ENCODE measurements at places on chromosomes 6 and 20. TPM values are rescaled to one million over a fixed set of nuclear protein-coding genes. Genes with fewer than 3 reads are reported as not detected.

DNA sequence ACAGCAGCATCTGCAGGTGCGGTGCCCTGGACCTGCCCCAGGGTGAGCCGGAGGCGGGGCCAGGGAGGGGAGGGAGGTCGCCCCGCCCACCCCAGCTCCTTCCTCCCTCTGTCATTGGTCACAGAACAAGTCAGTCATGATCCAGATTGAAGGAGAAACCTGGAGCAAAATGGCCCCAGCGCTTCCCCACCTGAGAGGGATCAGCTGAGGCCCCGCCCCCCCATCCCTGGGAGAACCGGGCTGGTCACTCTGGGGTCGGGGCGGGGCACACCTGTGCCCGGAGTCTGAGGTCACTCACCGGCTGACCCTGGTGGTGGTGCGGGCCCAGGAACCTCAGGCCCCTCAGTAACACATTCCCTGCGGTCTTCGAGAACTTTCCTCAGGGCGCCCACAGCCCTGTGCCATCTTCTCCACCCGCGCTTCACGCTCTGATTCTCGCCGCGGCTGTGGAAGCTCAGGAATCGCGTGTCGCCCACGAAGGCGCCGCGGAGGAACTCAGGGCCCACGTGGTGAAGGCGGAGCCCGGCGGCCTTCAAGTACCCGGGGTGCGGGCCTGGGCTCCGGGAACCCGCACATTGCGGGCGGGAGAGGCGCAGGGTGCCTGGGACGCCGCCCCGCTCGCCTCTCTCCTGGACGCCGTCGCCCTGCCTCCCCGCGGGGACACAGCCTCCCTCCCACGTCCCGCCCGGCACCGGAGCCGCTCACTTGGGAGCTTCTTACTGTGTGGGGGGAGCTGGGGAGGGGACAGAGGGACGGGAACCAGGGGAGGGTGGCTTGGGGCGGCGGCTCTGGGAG lies 36.4 kb upstream of the HLA-C start:
- no peak for DNase-seq

- no peak for DNase-seq
Observed at GRCh38 chr20:33370291-33370690, 31.0 kb downstream of the CDK5RAP1 start.

TCP11 gene
- 0.27 TPM for polyA plus RNA-seq

MEA1 gene
- polyA plus RNA-seq = 39.6 TPM

- no peak for DNase-seq
Observed at GRCh38 chr6:109284675-109285074, 97.6 kb downstream of the CD164 start.

DNA sequence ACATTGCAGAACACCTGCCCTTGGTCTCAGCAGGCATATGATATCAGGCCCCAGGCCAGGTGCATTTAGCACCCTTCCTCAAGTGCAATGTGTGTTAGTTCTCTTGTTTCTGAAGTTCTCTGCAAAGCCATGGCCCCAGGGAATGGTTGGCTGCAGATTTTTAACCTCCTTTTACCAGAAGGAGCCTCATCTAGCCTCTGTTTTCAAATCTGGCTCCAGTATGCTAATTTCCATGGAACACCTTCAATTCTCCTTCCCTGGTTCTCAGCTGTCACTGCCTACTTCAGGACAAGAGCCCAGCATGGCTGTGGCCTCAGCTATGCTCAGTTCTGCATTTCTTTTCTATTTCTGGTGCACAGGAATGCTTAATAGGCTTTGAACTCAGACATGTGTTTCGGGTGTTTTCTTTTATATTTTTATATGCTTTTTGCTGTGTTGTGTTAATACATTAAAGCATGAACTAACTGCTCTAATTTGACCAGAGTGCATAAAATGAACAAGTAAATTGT lies 51.6 kb upstream of the OGFRL1 start:
- no peak for DNase-seq

GRCh38 chr20:36097337-36098151 lies 57.0 kb upstream of the EPB41L1 start:
- DNase-seq = no peak

GRM1 gene
- polyA plus RNA-seq = not detected

DNA sequence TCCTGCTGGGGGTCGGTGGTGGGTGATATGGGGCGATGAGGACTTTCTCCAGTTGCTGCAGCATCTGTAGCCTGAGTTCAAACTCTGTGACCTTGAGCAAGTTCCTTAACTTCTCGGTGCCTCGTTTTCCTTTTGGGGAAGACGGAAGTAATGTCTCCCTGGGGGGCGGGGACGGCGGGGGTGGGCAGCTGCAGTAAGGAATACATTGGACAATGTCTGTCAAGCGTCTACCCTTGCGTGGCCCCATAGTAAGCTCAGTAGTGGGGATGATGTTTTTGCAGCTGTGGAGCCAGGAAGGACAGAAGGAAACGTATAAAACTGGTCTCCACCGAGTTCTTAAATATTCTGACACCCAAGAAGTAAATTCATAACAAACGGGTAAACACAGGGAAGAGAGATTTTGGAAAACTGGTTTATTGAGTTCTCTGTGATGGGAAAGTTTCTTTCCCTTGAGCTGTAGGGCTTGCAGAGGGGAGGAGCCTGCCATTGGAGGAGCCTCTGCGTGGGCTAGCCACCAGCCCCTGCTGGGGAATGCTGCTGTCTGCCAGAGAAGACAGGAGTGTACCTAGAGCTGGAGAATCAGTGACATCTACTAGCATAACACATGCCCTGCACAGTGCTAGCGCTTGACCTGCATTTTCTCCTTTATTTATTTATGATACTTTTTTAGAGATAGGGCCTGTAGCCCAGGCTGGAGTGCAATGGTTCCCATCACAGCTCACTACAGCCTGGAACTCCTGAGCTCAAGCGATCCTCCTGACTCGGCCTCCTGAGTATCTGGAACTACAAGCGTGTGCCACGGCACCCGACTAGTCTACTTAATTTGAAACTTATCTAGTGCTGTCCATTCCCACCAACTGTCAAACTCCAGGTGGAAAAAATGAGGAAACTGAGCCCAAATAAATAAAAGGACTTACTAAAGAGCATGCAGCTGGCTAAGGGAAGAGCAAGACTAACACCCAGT lies 1.2 kb upstream of the ACSS1 start:
- DNase-seq = no peak

- no peak for DNase-seq
Observed at GRCh38 chr6:27642744-27643456, 170.0 kb upstream of the ZNF184 start.

GJA10 gene
- not detected for polyA plus RNA-seq

- DNase-seq = no peak
Observed at GRCh38 chr6:34235307-34236130, 1.2 kb upstream of the HMGA1 start.

DNA sequence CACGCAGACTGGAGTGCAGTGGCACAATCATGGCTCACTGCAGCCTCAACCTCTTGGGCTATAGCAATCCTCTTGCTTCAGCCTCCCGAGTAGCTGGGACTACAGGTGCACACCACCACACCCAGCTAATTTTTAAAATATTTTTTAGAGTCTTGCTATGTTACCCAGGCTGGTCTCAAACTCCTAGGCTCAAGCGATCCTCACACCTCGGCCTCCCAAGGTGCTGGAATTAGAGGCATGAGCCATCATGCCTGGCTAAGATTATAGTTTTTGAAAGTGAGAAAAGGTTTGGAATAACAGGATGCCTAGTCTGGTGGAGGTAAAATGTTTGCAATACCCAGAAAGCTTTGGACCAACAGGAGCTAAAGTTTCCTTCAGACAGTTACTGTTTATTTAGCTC lies 23.4 kb downstream of the GCM1 start:
- no peak for DNase-seq

CABLES2 gene
- 4.4 TPM for polyA plus RNA-seq

GRCh38 chr6:169320013-169320412 lies 66.4 kb upstream of the THBS2 start:
- DNase-seq = no peak

GRCh38 chr6:42808492-42809483 lies 26.9 kb downstream of the BICRAL start:
- no peak for DNase-seq

- DNase-seq = no peak
Observed at GRCh38 chr20:41505184-41505583, 113.0 kb downstream of the CHD6 start.

RAMACL gene
- polyA plus RNA-seq = 0.16 TPM

DNA sequence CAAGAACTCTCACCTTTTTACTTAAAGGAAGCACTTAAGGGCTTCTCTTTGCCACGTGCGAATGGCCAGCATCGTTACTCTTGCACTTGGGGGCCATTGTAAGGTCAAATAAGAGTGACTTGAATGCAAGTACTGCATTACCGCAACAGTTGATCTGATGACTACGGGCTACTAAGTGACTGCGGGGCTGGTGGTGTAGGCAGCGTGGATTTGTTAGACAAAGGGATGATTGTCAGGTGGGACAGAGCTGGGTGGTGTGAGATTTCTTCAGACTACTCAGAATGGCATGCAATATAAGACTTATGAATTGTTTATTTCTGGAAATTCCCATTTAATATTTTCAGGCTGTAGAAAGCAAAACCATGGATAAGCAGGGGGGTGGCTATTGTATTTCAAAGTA lies 199.7 kb upstream of the UST start:
- no peak for DNase-seq

- DNase-seq = no peak
Observed at GRCh38 chr6:99130897-99131873, 183.4 kb upstream of the FBXL4 start.

GRCh38 chr6:22236626-22237414 lies 60.0 kb downstream of the PRL start:
- DNase-seq = no peak

DNA sequence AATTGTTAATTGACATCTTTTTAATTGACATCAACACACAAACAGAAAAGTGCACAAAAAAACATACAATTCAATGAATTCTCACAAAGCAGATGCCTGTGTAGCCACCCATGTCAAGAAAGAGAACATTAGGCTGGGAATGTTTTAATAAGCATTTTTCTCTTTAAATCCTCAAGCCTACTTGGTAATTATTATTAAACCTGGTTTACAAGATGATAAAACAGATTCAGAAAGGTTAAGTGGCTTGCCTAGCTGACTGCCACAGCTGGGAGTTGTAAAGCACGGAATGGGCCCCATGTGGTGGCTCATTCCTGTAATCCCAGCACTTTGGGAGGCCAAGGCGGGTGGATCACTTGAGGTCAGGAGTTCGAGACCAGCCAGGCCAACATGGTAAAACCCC lies 90.0 kb upstream of the AKAP12 start:
- DNase-seq = no peak

- DNase-seq = peak; percentile 70
Observed at GRCh38 chr6:126546541-126547120, 206.7 kb downstream of the CENPW start.

DNA sequence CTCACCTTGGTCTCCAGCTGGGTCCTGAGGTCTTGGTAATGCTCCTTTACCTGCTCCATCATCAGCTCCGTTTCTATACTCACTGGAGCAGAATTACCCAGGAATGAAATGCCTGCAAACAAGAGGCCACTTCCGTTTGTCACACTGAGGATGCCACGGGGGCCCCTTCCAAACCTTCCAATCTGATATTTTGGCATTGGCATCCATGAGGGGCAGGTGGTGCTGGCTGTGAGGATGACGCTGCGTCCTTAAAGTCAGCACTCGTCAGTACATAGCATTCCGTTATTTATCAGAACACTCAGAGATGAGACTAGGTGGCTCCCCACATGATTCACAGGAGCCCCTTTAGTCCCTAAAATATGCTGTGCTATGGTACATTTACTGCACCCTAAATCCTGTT lies 72.7 kb downstream of the GINS1 start:
- no peak for DNase-seq

JPH2 gene
- 105 TPM for polyA plus RNA-seq

SDC4 gene
- 8.5 TPM for polyA plus RNA-seq

CAPN11 gene
- polyA plus RNA-seq = 0.56 TPM

SAMD3 gene
- polyA plus RNA-seq = 0.58 TPM

- DNase-seq = no peak
Observed at GRCh38 chr6:85726206-85726605, 83.5 kb upstream of the SYNCRIP start.

- no peak for DNase-seq
Observed at GRCh38 chr20:19254956-19255355, 42.5 kb downstream of the SLC24A3 start.

- peak; percentile 24 for DNase-seq
Observed at GRCh38 chr20:62485062-62485700, 9.4 kb upstream of the GATA5 start.

- DNase-seq = no peak
Observed at GRCh38 chr6:41509580-41509979, 36.6 kb upstream of the FOXP4 start.

- DNase-seq = no peak
Observed at GRCh38 chr6:166542580-166542912, 43.9 kb downstream of the RAMACL start.

POPDC3 gene
- 80.4 TPM for polyA plus RNA-seq

- DNase-seq = no peak
Observed at GRCh38 chr6:25197111-25197510, 82.1 kb upstream of the CARMIL1 start.

- DNase-seq = no peak
Observed at GRCh38 chr20:258963-259362, 1.4 kb downstream of the DEFB132 start.

DNA sequence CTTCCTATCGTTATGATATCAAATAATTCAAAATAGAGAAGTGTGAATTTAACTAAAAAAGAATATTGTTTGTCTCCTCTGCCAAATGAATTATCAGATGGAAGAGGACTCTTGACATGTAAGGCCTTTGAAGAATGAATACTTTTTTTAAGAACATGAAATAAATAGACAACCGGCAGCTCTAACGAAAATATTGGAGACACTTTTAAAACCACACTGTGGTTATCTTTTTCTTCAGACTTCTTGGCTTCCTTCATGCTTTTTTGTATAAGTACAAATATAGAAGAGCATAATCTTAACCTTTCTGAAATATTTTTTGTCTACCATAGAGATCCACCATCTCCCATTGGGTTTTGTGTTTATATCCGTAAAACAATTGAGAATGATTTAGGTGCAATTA lies 115.2 kb upstream of the SCGN start:
- DNase-seq = no peak

GRCh38 chr6:128731249-128732165 lies 151.4 kb upstream of the LAMA2 start:
- no peak for DNase-seq

SYNCRIP gene
- polyA plus RNA-seq = 88.0 TPM

DNA sequence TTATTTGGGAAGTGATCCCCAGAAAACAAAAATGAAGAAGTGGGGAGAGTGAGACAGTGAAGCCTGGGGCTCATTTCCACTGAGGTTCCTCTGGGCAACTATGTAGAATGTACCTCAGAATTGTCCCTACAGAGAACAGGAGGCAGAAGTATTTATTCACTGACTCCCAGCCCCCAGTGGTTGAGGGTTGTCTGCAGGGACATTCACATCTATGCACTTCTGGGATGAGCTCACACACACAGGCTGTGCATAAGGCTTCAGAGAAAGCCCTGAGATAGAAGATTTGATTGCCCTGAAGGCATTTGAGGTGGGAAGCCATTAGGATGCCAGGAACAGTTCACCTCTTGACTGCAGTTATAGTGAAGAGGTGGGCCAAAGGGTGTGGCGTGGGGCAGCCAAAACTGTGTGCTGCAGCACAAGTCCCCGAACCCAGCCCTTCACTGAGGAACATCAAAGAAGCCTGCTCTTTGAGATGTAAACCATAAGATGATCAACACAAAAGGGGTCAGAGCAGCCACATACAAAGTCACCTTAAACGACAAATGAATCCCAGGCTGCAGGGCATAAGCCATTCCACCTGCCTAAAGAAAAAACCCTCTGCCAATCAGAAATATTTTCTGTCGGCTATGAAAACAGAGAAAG lies 853.8 kb upstream of the FLRT3 start:
- DNase-seq = no peak

GRCh38 chr6:92979281-92979680 lies 440.1 kb downstream of the EPHA7 start:
- DNase-seq = no peak

- no peak for DNase-seq
Observed at GRCh38 chr6:34953061-34954025, 64.3 kb downstream of the ANKS1A start.

Measured in forelimb muscle (tissue), 1 donor.